GM06990 (cell line): ENCODE measurements at places on chromosomes 4 and X.

- no peak for DNase-seq
These were observed 651 bp upstream of the SAP30 start for GRCh38 chr4:173370130-173370476.

GRCh38 chr4:20273793-20274192 is 22.1 kb downstream of the SLIT2 start:
- DNase-seq, result no peak

DNA sequence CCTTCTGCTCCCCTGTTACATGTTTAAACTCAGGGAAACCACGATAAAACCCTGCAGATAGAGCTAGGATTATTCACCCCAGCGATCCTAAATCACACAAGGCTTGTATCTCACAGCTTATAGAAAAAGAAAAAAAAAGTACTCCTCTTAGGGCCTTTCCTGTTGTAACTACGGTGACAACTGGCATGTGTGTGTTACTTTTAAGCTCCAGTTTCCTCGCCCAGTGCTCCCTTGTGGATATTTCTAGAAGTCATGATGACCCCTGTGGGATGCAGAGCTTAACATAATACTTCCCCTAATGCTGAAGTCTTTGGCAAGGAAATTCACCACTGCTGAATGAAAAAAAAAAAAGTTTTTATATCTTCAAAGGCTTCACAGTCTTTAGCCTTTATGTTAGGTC is 114.7 kb downstream of the NWD2 start:
- DNase-seq, result no peak

DNA sequence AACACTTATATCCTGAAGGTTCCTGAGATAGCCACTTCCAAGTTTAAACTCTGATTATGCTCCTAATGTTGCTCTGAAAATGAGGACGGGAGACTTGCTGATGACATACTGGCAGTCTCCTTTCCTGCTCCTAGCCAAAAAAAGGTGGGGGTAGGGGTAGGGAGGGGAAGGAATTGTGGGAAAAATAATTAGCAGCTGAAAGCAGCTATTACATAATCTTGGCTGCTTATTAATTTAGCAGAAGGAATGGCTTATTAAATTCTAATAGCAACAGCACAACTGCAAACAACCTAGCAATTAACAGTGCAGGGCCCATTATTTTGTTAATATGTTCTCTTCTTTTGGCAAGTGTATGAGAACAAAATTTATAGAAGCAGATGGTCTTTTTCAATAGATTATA is 2.0 kb upstream of the AP1S2 start:
- DNase-seq, result no peak

GRCh38 chr4:169179609-169180521 is 90.9 kb downstream of the SH3RF1 start:
- DNase-seq, result no peak

- DNase-seq, result no peak
These were observed 170.8 kb upstream of the GALNT7 start for GRCh38 chr4:172997856-172998255.

DNA sequence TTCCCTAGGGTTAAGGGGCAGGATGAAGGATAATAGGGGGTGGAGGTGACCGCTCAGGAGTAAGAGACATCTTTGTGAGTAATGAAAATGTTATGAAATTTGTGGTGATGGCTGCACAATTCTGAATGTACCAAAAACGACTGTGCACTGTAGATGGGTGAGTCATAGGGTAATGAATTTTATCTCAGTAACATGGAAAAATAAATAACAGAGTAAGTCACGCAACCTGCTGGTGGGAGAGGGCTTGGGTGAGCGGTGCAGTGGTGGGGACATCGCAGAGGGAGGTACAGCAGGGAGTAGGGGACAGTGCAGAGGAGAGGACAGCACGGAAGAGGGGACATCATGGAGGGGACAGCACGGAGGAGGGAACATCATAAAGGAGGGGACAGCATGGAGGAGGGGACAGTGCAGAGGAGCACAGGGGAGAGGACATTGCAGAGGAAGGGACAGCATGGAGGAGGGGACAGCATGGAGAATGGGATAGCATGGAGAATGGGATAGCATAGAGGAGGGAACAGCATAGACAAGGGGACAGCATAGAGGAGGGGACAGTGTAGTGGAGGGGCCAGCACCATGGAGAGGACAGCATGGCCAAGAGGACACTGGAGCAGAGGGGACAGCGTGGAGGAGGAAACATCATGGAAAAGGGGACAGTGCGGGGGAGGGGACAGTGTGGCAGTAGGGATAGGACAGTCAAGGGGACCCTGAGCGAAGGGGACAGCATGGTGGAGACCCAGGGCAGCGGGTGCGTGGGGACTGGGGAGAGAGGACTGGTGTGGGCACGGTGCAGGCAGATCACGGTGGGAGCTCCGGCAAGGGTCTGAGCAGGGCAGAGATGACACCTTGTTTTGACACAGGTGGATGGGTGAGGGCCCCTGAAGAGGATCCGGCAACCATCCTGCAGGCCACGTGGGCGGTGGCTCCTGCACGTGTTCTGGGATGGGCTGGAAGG is 68.5 kb upstream of the MXD4 start:
- no peak for DNase-seq

DNA sequence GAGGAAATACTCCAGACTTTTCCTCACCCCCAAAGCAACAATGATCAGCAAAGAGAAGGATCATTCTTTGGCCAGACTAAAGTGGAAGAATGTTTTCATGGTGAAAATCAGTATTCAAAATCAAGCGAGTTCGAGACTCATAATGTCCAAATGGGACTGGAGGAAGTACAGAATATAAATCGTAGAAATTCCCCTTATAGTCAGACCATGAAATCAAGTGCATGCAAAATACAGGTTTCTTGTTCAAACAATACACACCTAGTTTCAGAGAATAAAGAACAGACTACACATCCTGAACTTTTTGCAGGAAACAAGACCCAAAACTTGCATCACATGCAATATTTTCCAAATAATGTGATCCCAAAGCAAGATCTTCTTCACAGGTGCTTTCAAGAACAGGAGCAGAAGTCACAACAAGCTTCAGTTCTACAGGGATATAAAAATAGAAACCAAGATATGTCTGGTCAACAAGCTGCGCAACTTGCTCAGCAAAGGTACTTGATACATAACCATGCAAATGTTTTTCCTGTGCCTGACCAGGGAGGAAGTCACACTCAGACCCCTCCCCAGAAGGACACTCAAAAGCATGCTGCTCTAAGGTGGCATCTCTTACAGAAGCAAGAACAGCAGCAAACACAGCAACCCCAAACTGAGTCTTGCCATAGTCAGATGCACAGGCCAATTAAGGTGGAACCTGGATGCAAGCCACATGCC is 89.7 kb downstream of the TET2 start:
- peak; percentile 35 for DNase-seq

DNA sequence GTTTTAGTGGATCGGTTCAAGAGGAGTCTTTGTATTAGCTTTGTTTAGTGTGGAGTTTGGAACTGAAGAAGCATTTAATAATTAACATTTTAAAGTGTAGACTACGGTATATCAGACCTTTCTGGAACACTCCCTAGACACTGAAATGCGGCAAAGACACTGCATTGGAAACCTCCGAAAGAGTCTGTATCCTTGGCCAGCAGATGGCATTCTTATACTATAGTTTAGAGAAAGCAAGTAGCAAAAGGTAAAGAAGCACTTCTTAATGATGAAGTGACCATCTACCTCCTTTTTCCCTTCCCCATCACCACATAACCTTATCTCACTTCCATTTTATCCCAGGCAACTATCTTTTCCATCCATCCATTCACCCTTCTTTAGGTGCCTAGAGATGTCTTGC is 7.6 kb downstream of the FABP2 start:
- no peak for DNase-seq

DNA sequence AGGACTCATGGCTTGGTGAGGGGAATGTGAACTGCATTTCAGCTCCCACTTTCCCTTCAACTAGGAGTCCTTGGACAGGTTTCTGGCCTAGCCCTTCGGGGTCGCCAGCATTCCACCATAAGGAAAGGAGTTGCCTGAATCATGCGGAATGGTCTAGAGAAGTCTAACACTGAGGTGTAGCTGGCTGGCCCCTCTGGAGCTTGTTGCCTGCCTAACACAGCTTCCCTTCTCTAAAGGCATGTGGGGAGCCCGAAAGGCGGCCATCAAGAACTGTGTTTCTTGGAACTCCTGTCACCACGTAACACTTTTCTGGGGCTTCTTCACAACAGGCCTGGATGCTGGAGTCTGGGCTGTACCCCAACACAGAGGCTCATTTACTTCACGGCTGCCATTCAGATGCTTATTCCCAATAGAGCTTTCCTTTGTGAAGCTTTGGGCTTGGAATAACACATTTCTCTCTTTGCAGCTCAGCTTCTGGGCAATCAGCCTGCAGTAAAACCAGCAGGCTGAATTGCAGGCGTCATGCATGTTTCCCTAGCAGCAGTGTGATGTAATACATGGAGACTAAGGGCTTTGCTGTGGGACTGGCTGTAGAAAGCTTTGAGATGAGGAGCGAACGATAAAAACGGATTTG is 5.4 kb downstream of the GABRQ start:
- no peak for DNase-seq

DNA sequence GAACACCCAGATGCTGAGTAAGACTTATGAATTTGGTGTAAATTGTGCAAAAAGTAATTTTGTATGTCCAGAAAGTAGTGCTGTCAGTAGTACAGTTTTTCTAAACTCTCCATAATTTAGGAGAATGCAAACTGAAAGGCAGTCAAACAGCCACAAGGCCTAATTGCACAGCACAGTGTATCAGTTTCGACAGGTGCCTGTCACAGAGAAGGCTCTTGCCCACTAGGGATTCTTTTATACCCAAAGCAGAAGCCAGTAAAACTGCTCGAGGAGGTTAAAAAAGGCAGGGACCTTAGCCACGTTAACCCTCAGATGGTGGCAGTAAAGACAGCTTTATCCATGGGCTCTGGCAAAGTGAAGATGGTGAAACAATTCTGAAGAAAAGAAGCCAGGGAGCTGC is 69.4 kb upstream of the GATB start:
- DNase-seq, result no peak

DNA sequence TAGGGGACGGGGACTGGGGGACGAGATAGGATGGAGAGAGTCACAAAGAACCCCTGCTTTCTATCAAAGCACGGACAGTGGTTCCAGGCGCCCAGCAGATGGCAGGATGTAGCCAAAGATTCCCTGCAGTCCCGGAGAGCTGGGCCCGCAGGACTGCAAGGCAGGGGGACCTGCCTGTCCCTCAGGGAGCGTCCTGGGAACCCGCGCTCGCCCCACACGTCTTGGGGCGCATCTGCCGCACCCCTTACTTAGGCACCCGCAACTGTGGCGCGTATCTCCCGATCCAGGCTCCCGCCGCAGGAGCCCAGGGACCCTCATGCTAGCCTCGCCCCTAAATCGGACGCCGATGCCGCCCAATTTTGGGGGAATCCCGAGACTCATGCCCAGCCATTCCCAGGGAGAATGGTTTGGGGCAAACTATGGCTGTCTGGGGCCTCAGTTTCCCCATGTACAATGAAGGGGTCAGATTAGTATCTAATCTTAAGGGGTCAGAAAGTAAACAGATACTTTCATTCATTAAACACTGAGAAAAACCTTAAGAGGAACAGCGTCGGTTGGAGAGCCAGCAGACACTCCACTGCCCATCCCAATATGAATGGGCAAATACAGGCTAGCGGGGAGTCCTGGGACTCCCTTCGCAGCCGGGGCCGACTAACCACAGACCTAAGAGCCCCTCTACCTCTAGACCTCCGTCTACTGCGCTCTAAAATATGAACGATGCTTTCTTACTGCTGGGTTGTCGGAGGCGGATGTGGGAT is 581 bp upstream of the STK32B start:
- DNase-seq, result peak; percentile 3

DNA sequence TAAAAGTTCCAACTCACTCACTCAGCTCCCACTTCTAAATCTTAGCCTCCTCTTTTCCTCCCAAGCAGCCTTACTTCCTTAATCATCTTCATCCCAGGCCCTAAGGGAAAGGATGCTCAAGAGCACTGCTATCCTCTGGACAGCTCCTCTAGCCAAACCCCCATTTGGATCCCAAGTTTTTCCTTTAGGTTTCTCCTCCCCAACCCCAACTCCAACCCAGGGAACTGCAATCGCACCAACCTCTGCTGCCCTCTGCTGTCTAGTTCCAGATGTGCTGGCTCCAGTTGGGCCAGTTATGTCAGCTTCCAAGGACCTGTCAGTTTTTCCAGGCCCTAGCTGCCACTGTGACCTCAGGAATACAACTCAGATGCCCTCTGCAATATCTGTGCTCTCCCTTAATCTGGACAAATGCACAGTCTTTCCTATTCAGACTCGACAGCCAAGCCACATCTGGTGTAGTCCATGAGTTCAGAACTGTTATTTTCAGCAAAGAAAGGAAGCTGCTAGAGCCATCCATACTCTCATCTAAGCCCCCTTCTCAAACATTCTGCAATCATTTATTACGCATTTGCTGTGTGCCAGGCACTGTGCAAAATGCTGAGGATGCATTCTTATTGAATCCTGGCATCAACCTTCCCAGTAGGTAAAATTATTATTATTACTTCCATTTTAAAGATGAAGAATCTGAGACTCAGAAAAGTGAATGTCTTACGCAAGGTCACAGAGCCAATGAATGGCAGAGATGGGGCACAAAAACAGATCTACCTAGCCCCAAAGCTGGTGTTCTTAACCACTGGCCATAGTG is 12.3 kb upstream of the XPNPEP2 start:
- DNase-seq, result no peak

- DNase-seq, result no peak
These were observed 81.2 kb upstream of the GPM6B start for GRCh38 chrX:13898083-13898482.

DNA sequence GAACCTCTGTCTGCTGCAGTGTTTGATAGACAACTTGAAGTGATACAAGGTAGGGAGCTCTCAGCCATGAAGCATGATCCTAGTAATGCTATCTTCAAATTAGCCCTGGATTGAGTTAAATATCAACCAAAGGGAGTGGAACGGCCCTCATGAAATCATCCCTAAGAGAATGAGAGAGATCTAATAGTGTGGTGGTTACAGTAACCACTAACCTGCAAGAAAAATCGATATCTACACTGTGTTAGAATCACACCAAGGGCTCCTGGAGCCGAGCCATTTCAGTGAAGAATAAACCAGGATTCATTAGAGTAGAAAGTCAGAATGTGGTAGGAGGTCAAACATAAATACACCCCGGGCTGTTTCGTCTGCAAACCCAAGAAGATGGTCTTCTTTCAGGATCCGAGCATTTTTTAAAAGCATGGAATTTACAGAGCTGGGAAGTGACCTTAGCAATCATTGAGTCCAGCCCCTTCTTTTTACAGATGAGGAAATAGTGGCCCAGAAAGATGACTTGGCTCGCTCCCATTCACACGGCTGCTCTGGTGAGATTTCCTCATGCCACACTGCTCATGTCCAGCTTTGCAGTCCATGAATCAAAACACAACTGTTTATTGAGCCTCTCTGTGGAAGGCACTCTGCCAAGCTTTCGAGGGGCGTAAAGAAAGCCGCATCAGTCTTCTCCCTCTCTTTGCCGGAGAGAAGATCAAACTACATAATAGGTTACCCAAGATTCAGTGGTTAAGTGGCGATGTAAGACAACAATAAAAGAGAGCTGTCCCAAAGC is 5.5 kb upstream of the DCTD start:
- DNase-seq, result no peak

- DNase-seq, result no peak
These were observed 11.5 kb downstream of the CTAG1A start for GRCh38 chrX:154596290-154596929.

DNA sequence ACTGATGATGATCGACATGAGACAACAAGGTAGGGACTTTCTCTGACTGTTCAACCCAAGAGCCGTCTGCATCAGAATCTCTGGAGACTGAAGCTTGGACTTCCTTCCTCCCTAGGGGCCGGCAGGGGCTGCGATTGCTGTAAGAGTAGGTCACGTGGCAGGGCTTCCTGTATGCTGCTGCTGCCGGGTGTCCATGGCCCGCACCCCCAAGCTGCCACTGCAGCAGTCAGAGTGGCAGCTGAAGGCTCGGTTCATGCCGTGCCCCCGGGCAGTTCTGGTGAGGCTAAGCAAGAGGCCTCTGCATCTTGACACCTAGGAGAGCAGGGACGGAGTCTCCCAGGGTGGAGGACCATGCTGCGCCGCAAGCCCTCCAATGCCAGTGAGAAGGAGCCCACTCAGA is at the start of gene SASH3:
Gene SASH3 (plus strand): TSS at position 203 of the 400 bp plus-strand sequence. CDS start 149 bp downstream, at position 352.
- peak; percentile 77 for DNase-seq
